NCI-H524 (cell line): ENCODE measurements at places on chromosomes 13 and 19.

DNA sequence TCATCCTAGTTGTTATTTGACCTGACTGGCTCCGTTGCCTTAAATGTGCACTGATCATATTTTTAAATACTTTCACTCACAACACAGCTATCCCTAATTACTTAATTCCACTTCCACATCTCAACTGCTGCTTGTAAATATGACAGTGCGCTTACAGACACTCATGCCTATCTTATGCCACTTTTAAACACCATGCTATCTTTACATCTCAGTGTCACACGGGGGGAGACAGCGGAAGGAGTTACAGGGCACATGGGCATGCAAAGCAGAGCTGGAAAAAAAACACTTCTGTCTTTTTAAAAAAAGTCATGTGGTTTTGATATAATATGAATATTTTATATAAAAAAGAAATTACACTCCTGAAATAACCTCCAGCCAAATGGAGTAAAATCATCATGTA lies 44.1 kb downstream of the SMAD9 start:
- DNase-seq, result no peak

DNA sequence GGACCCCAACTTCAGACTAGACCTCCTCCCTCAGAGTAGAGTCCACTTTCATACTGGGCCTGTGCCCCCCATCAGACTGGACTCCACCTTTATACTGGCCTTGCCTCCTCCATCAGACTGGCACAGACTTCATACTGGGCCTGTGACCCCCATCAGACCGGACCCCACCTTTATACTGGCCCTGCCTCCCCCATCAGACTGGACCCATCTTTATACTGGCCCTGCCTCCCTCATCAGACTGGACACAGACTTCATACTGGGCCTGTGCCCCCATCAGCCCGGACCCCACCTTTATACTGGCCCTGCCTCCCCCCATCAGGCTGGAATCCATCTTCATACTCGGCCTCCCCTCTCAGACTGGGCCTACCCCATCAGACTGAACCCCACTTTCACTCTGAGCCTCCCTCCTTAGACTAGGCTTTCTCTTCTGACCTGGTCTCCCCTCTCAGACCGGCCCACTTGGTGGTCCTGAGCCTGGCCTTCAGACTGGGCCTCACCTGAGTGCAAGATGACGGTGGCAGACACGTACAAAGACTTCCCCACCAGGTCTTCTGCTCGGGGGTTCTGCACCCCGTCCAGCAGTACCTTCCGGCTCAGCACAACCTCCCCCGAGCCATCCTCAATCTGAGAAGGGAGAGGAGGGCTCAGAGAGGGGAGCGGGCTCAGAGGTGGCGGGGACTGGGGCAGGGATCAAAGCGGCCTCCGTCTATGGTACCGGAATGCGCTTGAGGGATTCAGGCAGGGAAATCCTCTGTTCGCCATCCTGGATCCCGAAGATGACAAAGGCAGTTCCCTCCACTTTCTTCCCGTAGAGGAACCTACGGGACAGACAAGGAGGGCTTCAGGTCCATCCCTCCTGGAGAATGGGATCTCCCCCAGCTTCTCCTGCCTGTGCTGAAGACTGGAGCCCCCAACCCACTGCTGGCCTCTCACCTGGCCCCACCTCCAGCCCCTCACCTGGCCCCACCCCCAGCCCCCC lies 7.5 kb downstream of the C3 start:
- no peak for DNase-seq

- no peak for DNase-seq
Observed at GRCh38 chr19:39927076-39927475, 7.4 kb downstream of the FCGBP start.

DNA sequence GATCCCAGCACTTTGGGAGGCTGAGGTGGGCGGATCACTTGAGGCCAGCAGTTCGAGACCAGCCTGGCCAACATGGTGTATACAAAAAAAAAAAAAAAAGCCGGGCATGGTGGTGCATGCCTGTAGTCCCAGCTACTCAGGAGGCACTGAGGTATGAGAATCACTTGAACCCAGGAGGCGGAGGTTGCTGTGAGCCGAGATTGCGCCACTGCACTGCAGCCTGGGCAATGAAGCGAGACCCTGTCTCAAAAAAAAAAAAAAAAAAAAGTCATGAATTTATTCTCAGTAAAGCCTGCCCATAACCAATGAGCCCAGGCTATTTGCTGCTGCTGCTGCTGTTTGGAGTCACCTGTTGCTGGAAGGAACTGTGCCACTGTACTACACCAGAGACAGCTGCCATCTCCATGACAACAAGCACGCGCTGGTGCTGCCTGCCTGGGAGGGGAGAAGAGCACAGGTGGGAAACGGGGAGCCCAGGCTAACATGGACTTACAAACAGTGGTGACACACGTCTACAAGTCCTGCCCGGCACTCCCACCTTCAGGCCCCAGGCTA lies 11.3 kb downstream of the ZFR2 start:
- peak; percentile 55 for DNase-seq

DNA sequence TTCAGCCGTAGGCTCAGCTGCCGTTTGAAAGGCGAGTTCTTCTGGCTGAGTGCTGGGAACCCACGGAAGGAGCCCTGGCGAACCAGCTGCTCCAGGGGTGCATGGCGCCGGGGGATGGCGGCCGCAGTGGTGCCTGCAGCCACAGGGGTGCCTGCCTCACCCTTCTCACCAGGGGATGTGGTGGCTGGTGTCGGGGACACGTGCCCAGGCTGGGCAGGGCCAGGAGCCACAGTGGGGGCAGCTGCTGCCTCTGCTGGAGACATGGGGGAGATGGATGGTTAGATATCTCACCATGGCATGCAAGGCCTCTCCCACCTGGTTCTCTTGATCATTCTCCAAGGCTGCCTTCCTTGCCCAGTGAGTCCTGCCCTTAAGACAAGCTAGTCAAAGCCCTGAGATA lies 17.1 kb downstream of the NUMBL start:
- DNase-seq, result no peak

DNA sequence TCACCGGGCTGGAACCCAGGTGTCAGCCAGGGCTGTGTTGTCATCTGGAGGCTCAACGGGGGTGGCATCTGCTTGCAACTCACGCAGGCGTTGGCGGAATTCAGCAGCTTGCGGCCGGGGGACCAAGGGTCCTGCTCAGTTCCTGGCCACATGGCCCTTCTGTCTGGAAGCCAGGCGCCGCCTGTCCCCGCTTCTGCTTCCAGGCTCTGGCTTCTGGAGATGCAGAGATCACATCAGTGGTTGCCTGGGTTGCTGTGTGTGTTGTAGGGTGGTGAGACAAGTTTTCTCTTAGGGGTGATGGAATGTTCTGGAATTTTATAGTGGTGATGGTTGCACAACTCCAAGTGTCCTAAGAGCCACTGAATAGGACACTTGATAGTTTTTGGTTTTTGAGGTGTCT lies 5.0 kb downstream of the ADAT3 start:
- DNase-seq, result no peak

- peak; percentile 17 for DNase-seq
Observed at GRCh38 chr19:1001538-1002166, 1.4 kb downstream of the GRIN3B start.

DNA sequence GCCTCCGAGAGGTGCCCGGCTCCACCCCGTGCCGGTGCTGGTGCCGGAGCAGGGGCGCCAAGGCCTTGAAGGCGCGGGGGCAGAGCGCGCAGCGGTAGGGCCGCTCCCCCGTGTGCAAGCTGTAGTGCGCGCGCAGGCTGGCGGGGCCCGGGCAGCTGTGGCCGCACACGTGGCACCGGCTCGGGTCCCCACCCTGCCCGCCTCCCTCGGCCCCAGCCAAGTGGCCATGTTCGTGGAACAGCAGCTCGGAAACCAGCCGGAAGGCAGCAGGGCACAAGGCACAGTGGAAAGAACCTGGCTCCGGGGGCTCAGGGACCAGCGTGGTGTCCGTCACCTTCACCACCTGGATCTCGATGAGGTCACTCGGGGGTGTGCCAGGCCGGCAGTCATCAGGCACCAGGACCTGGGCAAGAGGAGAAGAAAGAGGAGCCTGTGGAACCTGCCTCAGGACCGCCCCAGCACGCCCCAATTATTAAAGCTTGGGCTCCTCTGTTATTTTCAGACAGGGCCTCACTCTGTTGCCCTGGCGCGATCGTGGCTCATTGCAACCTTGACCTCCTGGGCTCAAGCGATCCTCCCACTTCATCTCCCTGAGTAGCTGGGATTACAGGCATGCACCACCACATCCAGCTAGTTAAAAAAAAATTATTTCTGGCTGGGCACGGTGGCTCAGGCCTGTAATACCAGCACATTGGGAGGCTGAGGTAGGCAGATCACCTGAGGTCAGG lies 2.0 kb downstream of the ZNF784 start:
- DNase-seq, result no peak
